ENCODE measurements at places on chromosomes 4 and X.

DNA sequence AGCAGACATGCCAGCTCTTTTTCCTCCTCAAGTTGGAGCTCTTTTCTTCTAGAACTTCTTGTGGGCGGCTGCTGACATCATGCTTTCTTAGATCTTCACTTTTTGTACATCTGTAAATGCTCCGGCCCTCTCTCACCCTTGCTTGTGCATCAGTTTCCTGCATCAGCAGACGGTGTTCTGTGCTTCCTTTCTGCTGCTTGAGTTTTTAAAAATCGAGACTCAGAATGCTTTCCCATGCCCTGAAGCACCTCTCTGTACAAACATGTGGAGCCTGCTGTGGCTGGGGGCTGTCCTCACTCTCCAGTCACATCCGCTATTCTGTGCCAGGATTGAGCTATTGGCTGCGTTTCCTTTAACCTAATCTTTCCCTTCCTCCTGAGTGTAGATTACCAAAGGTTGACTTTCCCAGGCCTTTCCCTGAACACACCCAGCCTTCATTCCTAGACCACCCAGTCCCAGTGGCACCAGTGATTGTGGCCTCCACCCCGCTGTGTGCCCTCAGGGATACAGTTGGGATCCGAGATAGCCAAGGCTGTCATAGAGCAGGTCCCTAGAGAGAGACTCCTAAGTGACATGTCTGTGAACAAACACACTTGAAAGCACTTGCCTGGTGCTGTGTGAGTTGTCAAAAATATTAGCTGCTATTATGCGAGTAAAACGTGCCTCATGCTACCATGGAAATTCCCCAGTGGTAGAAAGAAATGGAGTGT is 41.9 kb downstream of the TNIP2 start:
- no peak for DNase-seq

- DNase-seq: no peak
Observed at GRCh38 chr4:76991161-76991660, 41.7 kb downstream of the SEPTIN11 start.

DNA sequence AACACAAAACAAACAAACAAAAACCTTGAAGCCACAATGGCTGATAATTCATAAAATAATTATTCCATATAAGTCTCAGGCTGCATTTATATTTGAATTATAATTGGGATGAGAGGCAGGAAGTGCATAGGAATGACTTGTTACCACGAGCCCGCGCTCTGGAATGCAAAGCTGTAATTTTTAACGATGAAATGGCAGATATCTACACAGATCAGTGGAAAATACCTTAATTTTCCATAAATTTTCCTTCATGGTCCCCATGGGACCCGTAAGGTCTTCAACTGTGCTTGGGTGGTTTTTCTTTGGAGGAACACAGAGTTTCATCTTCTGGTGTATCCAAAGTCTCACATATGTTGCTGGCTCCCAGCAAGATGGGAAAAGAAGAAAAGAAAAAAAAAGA is 226.8 kb downstream of the SHOX start:
- DNase-seq: no peak

GRCh38 chr4:89753601-89754066 is 83.3 kb downstream of the SNCA start:
- DNase-seq: no peak

- DNase-seq: no peak
Observed at GRCh38 chr4:1092026-1092982, 21.1 kb downstream of the RNF212 start.

DNA sequence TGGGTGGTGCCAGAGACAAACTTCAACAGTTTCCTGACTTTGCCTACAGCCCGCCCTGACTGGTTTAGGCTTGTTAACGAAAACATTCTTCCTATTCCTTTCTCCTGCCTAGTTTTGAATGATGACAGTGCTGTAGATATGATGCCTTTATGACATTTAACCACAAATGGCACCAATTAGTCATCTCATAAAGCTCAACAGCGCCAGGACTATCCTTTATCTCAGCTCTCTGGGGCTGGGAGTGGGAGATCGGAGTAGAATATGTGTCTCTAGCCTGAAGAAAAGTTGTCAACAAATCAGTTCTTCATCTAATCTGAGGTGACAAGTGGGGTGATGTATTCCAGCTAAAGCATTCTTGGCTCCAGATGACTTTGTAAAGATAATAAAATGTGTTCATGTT is 64.6 kb upstream of the SH3RF1 start:
- no peak for DNase-seq

DNA sequence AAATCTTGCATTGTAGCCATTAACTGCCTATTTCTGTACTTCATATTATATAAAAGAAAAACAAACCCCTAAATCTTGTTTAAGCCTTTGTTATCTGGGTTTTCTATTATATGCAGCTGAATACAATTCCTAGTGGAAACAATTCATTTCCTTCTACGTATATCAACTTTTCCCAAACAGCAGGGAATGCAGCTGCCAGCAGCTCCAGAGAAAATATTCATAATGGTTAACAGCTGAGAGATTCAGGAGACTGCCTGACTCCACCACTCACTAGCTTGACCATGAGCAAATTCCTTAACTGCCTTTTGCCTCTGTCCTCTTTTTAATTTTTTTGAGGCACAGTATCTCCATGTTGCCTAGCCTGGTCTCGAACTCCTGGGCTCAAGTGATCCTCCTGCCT is 146.2 kb downstream of the SPATA18 start:
- DNase-seq: no peak

- DNase-seq: peak; percentile 43
Observed at GRCh38 chrX:154526901-154527675, 11.1 kb upstream of the FAM3A start.

DNA sequence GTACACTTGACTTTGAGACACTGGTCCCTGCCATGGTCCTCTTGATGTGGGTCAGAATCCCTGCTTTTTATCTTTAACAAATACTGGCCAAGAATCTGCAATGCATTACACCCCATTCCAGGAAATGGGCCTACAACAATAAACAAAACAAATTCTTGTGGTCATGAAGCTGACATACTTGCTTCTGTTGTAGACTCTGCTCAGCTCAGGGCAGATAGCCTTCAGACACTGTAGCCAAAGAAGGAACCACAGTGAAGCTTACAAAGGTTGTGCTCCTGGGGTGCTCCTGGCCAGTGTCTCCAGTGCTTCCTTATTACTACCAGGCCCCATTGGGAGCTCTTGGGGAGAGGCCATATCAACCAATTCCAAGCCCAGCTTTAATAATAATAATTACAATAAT is 21.8 kb downstream of the KIAA1210 start:
- no peak for DNase-seq

GRCh38 chr4:67884701-67885100 is 899 bp upstream of the TMPRSS11D start:
- DNase-seq: no peak

DNA sequence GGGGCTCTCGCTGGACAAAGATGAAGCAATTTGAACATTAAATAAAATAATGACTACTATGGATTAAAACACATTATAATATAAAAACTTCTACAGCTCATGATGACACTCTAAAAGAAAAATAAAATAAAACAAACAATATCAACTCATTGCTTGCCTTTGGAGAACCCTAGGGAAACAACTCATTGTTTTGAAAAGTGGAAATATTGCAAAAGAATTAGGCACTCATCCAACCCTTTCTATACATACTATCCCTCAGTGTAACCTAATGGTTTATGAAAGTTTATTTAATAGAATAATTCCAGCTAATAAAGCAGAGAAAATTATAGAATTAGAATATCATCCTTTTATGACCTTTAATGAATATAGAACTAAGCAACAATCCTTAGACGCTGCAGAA is 718 bp downstream of the RAB40A start:
- DNase-seq: no peak

Measured in GM12891 (cell line).